Common myeloid progenitor, CD34-positive (primary cell): ENCODE measurements at places on chromosomes 7 and 10.

DNA sequence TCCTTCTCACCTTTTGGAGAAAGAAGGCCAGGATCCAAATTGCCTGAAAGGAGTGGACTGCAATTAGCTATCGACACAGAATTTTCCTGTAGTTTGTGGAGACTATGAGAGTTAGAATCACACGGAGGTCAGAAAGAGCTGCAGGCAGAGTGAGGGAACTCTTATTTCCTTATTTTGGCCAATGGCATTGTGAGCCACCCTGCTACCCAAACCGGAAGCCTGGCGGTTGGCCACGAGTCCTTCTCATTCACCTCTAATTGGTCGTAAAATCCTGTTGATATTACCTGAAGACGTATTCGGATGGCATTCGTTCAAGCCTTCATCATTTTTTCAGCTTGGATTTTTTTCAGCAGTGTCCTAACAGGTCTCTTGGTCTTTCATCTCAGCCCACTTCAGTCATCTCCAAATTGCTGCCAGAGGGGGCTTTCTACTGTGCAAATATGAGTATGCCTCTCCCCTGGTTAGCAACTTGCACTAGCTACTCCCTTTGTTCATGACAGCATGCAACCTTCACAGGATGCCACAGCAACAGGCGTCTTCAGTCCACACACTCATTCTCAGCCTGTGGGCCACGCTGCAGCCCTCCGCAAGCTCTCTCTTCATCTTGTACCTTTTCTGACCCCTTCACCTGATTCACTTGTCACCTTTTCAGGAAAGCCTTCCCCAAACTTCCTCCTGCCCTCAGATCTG lies 66.9 kb downstream of the GATA3 start:
- no peak overlapping the region for H3K4me3 ChIP-seq
- no peaks in the 10 kb centered on the region for H3K36me3 ChIP-seq
- DNase-seq: no peak
- H3K27ac ChIP-seq: no peak overlapping the region
- no peaks in the 10 kb centered on the region for H3K27me3 ChIP-seq
- H3K4me1 ChIP-seq: peaks cover 6% of the 10 kb centered on the region

DNA sequence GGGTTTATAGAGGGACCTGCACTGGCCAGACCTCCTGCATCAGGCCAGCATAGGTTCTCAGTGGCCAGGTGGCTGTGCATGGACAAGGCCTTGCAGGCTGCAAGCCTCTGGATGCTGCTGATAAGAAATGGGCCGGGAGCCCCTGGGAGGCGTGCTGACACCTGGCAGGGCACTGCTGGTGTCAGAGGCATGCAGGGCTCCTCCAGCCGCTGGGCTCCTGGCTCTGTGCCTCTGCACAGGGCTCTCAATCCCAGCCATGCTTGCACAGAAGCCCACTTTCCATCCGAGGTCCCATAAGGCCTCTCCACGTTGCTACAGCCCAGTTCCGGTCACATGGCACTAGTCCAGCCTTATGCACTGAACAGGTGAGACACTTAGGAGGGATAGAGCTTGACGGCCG lies 27.3 kb downstream of the ANTXRL start:
- no peaks in the 10 kb centered on the region for H3K4me1 ChIP-seq
- no peaks in the 10 kb centered on the region for H3K27me3 ChIP-seq
- H3K36me3 ChIP-seq: no peaks in the 10 kb centered on the region
- no peak for DNase-seq
- no peak overlapping the region for H3K4me3 ChIP-seq

DNA sequence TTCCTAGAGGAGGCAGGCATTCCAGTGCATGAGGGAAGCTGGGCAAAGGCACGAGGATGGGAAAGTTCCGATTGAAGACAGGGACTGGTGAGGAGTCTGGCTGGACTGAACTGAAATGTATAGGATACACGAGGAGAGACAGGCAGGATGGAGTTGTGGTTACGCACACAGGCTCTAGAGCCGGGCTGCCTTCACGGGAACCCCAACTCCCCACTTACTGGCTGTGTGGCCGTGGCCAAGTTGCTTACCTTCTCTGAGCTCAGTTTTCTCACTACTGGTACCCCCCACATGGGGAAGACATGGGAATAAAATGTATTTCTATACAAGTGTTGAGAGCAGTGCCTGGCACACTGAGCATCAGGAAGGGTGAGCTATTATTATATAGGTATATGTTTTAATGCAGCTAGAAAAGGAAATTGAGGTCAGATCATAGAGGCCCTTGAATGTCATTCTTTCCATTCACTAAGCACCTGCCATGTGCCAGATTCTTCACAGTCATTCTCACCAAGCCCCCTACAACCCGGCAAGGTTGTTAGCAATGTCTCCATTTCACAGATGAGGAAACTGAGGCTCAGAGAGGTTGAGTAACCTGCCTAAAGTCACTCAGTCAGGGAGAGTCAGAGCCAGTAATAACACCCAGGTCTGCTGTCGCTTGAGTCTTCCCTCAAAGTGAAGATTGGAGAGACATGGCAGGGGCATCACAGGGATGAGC lies 9.7 kb downstream of the CHST3 start:
- no peaks in the 10 kb centered on the region for H3K36me3 ChIP-seq
- H3K4me3 ChIP-seq: no peak overlapping the region
- H3K27ac ChIP-seq: no peak overlapping the region
- H3K27me3 ChIP-seq: no peaks in the 10 kb centered on the region
- no peak for DNase-seq

DNA sequence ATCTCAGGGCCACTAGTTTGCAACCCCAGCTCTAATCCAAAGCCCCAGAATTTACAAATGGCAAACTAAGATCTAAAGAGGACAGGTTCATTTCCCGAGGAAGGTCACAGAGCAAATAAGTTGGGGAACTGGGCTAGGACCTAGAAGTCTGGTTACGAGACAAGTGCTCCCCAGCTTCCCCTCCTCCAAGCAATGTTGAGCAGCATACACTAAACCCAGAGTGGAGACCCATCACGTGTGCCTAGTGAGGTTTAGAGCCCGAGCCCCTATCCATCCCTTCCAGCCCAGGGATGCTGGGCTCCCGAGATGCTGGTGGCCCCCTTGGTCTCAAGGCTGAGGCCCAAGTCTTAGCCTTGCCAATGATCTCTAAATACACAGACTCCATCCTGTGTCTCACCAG lies 209.5 kb upstream of the ZMIZ1 start:
- no peak overlapping the region for H3K4me3 ChIP-seq
- DNase-seq: no peak
- H3K27me3 ChIP-seq: peaks cover 4% of the 10 kb centered on the region
- no peaks in the 10 kb centered on the region for H3K36me3 ChIP-seq
- no peak overlapping the region for H3K27ac ChIP-seq

- peaks cover 12% of the 10 kb centered on the region for H3K36me3 ChIP-seq
- H3K4me3 ChIP-seq: no peak overlapping the region
- no peaks in the 10 kb centered on the region for H3K4me1 ChIP-seq
- H3K27me3 ChIP-seq: no peaks in the 10 kb centered on the region
- DNase-seq: no peak
Observed at GRCh38 chr7:127731431-127732080, 79.6 kb downstream of the SND1 start.

GRCh38 chr10:33209802-33210201 lies 124.7 kb downstream of the NRP1 start:
- H3K4me1 ChIP-seq: no peaks in the 10 kb centered on the region
- no peaks in the 10 kb centered on the region for H3K27me3 ChIP-seq
- H3K4me3 ChIP-seq: no peak overlapping the region
- no peaks in the 10 kb centered on the region for H3K36me3 ChIP-seq
- H3K27ac ChIP-seq: no peak overlapping the region
